ENCODE measurements at places on chromosomes 2 and 18.

GRCh38 chr18:49464718-49465598 is 4.5 kb upstream of the DYM start:
- DNase-seq = peak; percentile 56

DNA sequence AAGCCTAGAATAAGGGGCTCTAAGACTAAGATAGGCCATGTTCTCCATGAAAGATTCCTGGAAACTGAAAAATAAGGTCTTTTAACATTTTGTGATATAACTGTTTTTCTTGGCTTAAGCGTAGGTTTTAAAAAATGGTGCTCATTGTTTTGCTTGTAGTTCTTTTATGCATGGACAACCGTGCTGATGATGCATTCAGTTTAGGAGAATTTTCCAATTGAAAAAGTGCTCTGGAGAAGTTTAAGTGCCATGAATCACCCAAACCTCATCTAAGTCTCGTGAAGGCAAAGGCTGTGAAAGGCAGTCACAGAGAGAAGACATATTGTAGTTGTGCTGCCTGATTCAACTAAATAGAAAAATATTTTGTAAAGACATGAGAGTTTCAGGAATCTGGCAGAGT is 111.8 kb upstream of the GAREM1 start:
- DNase-seq = no peak

DNA sequence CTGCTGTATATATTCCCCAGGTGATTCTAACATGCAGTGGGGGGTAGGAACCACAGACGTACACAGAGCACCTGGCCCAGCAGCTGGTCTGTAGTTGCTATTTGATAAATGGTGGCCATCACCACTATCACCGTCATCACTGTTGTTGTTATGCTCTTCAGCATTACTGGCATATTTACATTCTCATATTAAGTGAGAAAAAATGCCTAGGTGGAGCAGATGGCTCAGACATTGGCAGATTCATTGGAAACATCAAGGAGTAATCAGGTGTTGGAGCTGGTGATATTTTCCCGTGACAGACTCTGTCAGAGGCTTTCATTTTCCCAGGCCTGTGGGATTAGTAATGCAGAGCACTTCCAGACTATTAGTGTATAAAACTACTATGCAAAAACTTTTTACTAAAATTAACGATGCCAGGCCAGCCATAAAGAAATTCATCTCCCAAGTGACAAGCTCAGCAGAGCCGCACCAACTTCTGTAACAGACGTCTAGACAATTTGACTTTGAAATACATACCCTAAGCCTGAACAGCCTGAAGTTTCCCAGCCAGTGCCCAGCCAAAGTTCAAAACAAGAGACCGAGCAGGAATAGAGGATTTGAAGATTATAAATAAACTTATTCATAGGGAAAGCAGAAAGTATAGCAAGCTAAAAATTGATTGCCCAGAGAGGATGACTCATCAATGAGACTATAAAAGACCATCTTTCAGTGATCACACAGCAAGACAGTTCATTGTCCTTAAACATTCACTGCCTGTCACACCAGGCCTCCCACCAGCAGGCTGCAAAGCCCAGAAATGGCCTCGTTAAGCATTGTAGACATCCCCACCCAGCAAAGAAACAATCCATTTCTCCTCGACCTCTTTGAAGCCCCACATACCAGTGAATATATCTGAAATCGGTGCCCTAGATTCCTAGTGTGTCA is 247.4 kb upstream of the CHAC2 start:
- no peak for DNase-seq

GRCh38 chr2:28152585-28153280 is 239.9 kb upstream of the FOSL2 start:
- peak; percentile 81 for DNase-seq

DNA sequence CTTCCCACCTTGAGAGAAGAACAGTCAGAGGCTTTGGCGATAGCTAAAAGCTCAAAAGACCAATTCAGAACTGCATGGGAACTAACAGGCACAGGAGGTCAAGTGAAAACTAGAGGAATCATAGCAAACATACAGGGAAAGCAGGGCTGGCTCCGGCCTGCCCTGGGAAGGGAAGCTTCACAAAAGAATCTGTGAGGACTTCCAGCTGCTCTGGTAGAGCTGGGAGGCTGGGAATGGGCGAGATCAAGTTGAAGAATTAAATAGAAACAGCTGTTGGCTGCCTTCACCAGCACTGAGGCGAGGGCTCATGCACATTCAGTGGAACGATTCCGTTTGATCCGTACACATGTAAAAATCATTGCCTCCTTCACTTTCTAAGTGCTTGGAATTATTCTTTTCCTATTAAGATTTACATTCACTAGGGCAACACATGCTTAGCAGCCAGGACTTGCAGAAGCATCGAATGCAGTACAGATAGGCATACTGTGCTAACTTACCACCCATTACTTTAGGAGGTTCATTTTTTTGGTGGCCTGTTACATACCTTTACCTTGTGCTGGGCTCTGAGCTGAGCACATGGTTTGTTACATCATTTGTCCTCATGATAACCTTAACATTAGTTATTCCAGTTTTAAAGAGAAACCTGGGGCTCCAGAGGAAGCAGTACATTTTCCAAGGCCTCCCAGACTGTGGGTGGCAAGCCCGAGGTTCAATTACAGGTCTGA is 125.4 kb upstream of the RNF152 start:
- peak; percentile 83 for DNase-seq

DNA sequence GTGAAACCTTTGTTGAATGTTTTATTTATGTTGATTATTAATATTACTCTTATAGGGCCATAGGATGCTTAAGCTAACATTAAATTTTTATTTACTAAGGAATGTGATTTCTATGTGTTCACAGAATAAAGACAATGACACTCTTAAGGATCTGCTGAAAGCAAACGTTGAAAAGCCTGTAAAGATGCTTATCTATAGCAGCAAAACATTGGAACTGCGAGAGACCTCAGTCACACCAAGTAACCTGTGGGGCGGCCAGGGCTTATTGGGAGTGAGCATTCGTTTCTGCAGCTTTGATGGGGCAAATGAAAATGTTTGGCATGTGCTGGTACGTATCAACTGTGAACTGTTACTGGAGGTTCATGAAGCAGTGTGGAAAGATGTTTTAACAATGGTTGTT is 20.4 kb downstream of the GORASP2 start:
- no peak for DNase-seq

- DNase-seq = no peak
These were observed 891.1 kb downstream of the CPS1 start for GRCh38 chr2:211447548-211447947.

- no peak for DNase-seq
These were observed 28.1 kb upstream of the ACTR3 start for GRCh38 chr2:113861740-113862139.

All from fibroblast of skin of back (primary cell).